Omental fat pad (tissue), 4 donors: ENCODE measurements at places on chromosomes 11 and 22.

DNA sequence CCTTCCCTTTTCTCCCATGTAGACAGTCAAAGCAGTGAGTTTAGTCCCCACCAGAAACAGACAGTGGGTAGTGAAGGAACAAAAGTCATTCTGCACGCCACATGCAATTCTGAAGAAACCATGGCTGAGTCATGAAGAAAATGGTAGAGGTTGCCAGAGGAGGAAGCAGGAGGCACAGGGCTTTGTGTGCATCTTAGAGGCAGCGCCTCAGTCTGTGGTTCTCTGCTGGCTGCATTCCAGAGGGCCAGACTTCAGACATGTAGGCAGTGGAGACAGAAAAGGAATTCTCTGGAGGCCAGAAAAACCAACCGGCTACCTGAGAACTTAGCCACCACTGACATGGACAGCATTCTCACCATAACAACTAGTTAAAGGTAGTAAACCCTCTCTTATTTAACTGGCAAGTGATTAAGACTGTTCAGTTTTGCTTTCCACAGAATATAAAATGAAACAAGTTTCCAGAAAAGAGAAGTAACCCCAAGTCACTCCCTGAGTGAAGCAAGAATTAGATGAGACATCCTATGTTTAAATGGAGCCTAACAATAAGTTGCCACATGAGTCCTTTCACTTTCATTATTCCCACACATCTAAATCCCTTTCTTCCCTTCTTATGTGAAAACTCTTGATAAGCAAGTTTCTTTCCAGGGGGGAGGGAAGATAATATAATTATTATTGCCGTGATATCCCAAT is 556.1 kb downstream of the SOX6 start:
- DNase-seq, result no peak

DNA sequence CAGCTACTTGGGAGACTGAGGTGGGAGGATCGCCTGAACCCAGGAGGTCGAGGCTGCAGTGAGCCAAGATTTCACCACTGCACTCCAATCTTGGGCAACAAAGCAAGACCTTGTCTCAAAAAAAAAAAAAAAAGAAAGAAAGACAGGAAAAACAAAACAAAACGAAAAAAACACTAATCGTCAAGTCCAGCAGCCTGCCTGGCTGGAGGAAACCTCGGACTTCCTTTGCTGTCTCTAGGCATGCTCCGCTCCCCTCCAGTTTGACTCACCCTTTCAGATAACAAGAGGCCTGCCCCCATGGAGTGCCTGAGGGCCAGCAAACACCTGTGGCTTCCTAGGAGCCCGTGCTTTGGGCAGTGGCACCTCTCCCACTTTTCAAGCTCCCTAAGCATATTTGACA is 28.8 kb upstream of the CHKA start:
- no peak for DNase-seq

DNA sequence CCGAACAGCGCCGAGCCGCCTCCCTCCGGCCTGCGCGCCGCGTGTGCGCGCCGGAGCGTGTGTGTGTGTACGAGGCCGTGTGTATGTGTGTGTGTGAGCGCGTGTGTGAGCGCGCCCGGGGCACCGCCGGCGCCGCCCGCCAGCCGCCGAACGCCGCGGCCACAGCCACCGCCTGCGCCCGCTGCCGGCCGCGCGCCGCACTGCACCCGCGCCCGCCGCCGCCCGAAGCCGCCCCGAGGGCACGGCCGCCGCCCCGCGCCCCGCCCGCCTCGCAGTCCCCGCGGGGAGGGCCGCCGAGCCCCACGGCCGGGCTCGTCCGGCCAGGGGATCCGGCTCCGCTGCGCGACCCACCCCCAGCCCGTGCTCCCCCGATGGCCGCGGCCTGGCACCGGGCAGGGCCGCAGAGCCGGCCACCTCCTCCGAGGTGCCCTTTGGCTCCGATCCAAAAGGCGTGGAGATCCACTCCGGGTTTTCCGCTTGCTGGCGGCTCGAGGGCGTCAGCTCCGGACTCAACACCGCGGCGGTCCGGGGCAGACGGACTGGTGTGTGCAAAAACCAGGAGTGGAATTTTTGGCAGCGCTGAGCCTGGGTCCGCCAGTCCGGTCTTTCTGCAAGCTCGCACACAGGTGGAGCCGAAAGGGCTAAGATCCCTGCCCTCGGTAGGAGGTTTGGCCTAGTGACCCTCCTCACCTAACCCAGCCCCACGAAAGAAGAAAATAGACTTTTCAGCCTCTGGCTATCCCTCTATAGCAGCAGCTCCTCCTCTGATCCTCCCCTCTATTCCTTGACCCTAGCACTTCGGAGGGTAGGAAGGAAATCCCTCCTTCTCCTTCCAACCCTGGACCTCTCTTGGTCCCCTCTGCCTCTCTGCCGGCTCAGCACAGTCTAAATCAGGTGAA is at the start of gene SYT7:
Gene SYT7, minus strand, starts transcription at position 47 of the 899 bp plus-strand sequence. CDS start 256 bp downstream, outside the sequence.
- DNase-seq, result peak; percentile 90

GRCh38 chr11:57150454-57150917 is 31.3 kb upstream of the LRRC55 start:
- DNase-seq, result no peak

GRCh38 chr11:78828676-78829075 is 254.0 kb upstream of the NARS2 start:
- DNase-seq, result no peak

- DNase-seq, result no peak
Measured at GRCh38 chr11:121414141-121414913, 37.8 kb upstream of the SORL1 start.

GRCh38 chr22:17369439-17370025 is at the start of gene CECR2:
Gene CECR2, plus strand, starts transcription at chr22:17369460. Its CDS starts 324 bp downstream, at chr22:17369784.
- DNase-seq, result no peak

- no peak for DNase-seq
Measured at GRCh38 chr22:42321908-42322561, 51.6 kb upstream of the TCF20 start.

DNA sequence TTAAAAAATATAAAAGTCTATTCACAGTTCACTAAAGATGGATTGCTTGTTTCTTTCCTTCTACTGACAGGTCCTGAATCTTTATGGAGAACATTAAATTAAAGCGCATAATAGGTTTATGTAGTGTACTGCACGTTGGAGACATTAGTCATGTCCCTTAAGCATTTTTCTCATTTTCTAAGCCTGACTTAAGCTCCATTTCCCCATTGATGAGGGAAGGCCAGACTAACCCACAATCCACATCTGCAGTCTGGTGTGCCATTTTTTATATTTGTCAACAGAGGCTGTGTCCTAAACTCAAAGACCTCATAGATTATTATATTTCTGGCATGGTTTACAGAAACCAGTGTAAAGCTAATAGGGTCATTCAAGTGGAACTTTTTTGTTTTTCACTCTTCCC is 39.9 kb downstream of the CADM1 start:
- DNase-seq, result no peak

GRCh38 chr11:131234221-131234620 is 136.2 kb upstream of the NTM start:
- no peak for DNase-seq
